ENCODE measurements at places on chromosomes 2 and 18.

DNA sequence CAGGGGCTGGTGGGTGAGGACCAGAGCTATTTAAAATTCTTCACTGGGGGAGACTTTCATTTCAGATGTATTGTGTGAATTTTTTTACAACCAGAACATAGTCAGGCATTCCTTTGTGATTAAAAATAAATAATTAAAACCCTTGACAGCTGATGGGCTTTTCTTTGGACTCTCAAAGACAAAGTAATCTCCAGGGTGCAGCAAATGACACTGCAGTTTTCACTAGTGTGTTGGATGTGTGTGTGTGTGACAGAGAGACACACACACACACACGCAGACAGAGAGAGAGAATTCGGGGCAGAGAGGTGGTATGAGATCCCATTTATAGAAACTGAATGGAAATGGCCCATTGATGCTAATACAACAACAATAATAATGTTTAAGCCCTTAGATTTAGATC lies 10.3 kb upstream of the GALNT14 start:
- no peak for DNase-seq

DNA sequence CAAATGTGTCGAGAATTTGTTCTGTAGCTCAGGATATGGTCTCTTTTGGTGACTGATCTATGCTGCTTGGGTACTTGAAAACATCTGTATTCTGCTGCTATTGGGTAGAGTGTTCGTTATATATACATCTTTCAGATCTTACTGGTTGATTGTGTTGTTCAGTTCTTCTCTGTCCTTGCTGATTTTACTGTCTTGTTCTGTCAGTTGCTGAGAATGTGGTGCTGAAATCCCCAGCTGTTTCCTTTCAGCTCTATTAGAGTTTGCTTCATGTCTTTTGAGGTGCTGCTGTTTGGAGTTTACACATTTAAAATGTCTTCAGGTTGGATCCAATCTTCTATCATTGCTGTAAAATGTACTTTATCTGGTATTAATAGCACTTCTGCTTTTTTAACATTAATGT lies 12.9 kb downstream of the BCL2L11 start:
- no peak for DNase-seq

- no peak for DNase-seq
Measured at GRCh38 chr2:111220962-111221361, 100.2 kb downstream of the BCL2L11 start.

DNA sequence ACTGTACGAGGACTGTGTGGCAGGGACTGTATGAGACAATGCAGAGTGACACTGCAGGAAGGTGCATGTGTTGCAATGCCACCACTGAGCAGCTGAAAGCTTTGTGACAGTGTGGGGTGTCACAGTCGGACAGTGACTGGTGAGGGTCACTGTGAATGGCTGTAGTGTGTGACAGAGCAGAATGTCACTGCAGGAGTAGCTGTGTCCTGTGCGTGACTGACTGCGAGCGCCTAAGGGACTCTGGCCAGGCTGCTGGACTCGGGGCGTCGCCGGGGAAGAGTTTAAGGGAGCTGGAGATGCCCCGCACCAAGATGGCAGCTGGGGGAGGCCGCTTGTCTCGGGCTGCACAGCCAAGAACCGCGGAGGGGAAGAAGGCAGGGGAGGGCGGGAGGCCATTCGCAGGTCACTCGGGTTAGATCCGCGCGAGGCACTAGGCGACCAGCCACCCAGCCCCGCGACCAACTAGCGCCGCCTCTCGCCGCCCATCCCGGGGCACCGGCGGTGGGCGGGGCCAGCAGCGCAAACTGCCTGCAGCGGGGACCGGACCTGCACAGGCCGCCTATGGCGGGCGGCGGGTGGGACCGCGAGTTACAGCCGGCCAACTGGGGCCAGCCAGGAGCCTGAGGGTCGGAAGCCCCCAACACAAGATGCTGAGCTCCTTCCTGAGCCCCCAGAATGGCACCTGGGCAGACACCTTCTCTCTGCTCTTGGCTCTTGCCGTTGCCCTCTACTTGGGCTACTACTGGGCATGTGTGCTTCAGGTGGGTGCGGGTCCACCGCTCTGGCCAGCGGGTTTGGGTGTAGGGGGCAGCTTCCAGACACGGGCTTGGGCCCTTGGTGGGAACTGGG lies at the start of gene ABHD1:
Gene ABHD1, plus strand, starts transcription at position 514 of the 849 bp plus-strand sequence. Its CDS starts 134 bp downstream, at position 648.
- no peak for DNase-seq

DNA sequence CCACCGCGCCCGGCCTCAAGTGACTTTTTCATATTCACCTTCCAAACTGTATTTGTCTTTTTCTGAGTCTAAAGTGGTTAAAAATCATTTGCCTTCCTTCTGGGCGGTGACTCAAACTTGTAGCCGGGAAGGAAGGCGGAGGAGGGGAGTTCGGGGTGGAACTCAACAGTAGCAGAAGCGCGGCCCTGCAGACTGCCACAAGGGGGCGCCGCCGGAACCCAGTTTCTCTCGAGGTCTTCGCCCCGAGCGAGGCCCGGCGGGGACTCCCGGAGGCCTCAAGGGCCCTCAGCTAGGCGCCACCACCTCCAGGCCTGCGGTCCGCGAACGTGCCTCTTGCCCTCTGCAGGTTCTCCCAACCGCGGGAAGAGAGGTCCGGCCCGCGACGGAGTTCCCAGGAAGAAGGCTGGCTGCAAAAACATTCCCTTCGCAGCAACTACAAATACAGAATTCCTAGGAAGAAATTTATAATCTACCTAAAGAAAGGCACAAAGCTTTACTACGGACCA lies 16.8 kb upstream of the ITM2C start:
- peak; percentile 89 for DNase-seq

DNA sequence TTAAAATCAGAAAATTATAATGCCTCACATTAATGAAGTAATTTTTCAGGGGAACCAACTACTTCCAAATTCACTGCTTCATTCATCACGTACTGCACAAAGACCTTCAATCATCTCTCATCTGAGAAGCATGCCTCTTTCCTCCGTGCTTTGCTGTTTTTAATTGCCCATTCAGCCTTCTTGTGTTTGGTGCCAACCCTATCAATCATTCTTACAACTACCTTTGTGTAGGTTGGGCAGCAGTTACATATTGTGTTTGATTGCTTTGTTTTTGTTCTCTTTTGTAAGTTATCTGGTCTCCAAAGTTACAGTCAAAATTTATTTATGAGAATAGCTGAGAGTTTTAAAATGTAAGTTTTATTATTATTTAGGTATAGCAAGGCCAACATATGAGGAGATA lies 549.0 kb upstream of the SLC8A1 start:
- no peak for DNase-seq

Measured in stimulated activated CD4-positive, alpha-beta T cell treated with anti-CD3 and anti-CD28 coated beads, TNF-alpha, amount 100 ng/mL, for 48 hours (primary cell).